NCI-H2081 treated with DMSO at 0.1 percent for 48 hours (cell line): ENCODE measurements at places on chromosomes 3 and 15.

DNA sequence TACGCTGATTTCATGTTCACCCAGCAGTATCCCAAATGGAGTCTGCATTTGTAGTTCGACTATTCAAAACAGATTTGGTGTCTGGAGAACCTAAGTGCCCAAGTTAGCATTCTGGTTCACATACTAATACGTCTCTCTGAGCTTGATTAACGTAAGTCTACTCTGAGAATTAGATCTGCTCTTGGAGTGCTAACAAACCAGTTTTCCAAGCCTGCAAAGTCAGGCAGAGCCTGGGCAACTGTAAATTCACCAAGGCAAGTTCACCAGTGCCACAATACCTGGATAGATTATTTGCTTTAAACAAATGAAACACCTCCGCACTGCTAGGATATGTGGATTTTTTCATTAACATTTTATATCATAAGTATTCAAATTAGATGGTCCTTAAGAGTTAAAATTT, 912.6 kb downstream of the ROBO1 start:
- DNase-seq: no peak

DNA sequence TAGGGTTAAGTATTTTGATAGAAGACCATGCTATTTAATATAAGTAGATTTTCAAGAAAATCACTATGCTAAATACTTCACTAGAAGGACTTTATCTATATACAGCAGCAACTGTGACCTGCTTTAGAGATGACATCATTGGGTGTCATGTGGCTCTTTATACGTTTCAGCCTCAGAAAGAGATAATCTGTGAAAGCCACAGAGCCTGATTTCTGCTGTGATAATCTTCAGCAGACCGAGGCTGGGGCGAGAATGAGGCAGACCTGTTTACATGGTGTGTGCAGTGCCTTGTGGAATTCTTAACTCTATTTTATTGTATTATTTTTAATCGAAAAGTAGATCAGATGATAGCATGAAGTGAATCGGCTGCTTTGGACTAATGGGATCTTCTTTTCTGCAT, 471.2 kb downstream of the MFSD1 start:
- DNase-seq: no peak

DNA sequence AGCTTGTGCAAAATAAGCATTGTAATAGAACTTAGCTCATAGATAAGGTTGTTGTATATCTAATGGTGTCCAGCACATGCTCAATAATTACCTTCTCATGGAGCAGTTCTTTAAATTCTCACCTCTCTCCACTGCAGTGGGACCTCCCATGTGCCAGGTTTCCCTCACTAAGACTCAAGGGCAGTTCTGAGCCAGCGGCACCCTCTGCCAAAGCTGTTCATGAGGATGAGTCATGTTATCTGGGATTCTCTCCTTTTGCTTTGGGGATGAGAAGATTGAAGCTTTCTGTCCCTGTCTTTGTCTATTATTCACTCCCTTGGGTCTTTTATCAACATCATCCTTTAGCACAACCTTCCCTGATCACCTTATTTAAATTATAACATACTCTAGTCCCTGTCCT, 15.6 kb upstream of the AMOTL2 start:
- no peak for DNase-seq

DNA sequence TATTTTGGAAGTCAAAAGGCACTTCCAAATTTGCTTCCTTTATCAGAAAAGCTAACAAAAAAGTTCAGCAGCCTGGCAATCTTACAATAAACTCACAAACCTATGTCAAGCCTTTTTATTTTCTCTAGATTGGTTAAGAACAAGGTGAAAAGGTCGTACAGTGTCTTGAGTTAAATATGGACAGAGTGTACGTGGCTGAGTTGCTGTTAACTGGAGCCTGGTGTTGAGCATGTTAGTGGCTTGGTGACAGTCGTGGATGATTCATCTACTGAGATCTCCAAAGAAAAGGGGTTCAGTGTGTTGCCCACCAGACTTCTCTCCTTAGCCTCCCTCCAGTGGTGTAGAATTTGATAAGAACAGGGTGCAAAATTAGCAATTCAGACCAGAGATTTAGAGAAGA, 89.7 kb downstream of the SSR3 start:
- no peak for DNase-seq

- no peak for DNase-seq
Measured at GRCh38 chr3:144129536-144130214, 158.1 kb downstream of the DIPK2A start.
